Stimulated activated CD8-positive, alpha-beta memory T cell treated with anti-CD3 and anti-CD28 coated beads, Interleukin-4, amount 100 ng/mL, for 1 hour (primary cell): ENCODE measurements at places on chromosomes 2 and 18.

GRCh38 chr2:23042216-23042906 is 342.6 kb upstream of the KLHL29 start:
- no peak for DNase-seq

- DNase-seq: no peak
Observed at GRCh38 chr2:96095116-96095636, 21.2 kb downstream of the ADRA2B start.

GRCh38 chr18:74514860-74515495 is 18.8 kb downstream of the CNDP2 start:
- DNase-seq: no peak

DNA sequence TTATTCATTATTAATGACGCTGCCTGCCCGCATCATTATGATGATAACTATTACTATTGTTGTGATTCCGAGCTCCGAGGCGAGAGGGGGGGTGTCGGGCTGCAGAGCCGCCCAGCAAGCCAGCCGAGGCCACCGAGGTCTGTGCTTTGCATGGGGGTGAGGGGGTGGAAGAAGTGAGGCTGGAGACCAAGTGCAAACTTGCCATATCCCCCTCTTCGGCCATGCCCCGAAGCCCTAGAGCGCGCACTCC is 3.6 kb downstream of the BCL11A start:
- no peak for DNase-seq

- no peak for DNase-seq
Observed at GRCh38 chr18:45482286-45482685, 133.0 kb upstream of the SLC14A2 start.

DNA sequence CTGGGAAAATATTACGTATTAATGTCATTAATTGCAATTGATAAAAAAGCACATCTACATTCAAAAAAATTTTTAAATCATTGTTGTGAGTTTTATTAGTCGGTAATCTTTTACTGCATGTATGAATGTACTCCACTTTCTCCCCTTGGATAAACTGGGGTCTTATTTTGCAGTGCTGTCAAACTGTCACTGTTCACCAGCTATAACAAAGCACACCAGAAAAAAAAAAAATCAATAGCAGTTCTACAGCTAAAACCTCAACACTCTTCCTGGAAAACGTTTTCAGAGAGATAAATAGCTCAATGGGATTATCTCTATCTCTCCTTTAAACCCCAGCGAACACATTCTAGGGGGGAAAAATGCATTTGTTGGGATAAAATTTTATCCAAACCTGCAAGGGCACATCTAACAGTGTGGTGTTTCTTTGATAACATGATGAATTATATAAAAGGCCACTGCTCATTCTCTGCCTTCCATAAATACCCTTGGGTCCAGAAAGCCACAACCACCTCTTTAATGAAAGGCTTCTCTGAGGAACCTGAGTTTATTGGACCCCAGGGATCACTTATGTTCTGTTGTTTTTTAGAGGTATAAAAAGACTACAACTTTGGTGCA is 219.9 kb downstream of the CDH20 start:
- DNase-seq: no peak

- no peak for DNase-seq
Observed at GRCh38 chr2:216086207-216086893, 4.6 kb downstream of the TMEM169 start.

DNA sequence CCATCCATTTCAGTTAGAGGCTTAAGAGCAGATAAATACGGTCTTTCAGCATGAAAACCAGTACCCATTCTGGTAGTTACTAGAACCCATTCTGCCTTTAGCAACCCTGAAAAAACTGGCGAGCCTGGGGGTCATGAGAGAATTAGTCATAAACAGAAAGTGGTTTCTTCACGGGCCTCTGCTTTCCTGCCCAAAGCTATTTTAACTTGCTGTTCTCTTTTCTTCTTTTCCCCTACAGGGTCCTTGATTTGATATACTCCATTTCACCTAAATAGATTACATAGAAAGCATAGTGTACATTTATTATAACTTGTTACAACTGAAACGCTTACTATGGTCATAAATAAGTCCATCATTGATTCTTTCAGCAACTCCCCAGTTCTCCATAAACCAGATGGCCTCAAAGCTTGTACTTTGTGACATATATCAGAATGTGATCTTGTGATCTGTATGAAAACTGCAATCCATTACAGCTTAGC is 48.3 kb downstream of the WDFY1 start:
- no peak for DNase-seq

- DNase-seq: no peak
Observed at GRCh38 chr18:24076950-24077349, 61.9 kb upstream of the CABYR start.
